ENCODE measurements at places on chromosomes 11 and 22. TPM values are rescaled to one million over a fixed set of nuclear protein-coding genes. Genes with fewer than 3 reads are reported as not detected.

The OR2AT4 gene
- not detected for total RNA-seq

The RAB39A gene
- not detected for total RNA-seq

The CNGA4 gene
- under 0.01 TPM for total RNA-seq

The LRRC56 gene
- total RNA-seq = 0.62 TPM

The GAL3ST3 gene
- total RNA-seq = not detected

The MRGPRX3 gene
- total RNA-seq = not detected

The CHRM1 gene
- not detected for total RNA-seq

The GGTLC2 gene
- not detected for total RNA-seq

The LARGE2 gene
- not detected for total RNA-seq

The P4HA3 gene
- 21.9 TPM for total RNA-seq

The MUC5AC gene
- under 0.01 TPM for total RNA-seq

The NAALADL1 gene
- total RNA-seq = 24.7 TPM

The MUC6 gene
- not detected for total RNA-seq

The KREMEN1 gene
- 6.6 TPM for total RNA-seq

The YAP1 gene
- 240 TPM for total RNA-seq

The SLC22A25 gene
- total RNA-seq = not detected

The TTLL1 gene
- total RNA-seq = 9.6 TPM

The SVIP gene
- total RNA-seq = 4.6 TPM

The TSGA10IP gene
- total RNA-seq = 0.11 TPM

The DNAJB13 gene
- not detected for total RNA-seq

The LGALS1 gene
- total RNA-seq = 8,521 TPM

The BTBD18 gene
- not detected for total RNA-seq

The RAG1 gene
- total RNA-seq = 0.37 TPM

The RAG2 gene
- total RNA-seq = not detected

Measured in uterine smooth muscle cell (primary cell).